ENCODE measurements at places on chromosomes 7 and 10. TPM values are rescaled to one million over a fixed set of nuclear protein-coding genes. Genes with fewer than 3 reads are reported as not detected.

CYP2C18 gene
- not detected for total RNA-seq

IFIT3 gene
- total RNA-seq: 31.7 TPM

GNGT1 gene
- total RNA-seq: not detected

- DNase-seq: peak; percentile 73
- H3K36me3 ChIP-seq: no peaks in the 10 kb centered on the region
- no peak overlapping the region for H3K27ac ChIP-seq
Observed at GRCh38 chr7:111029574-111030251, 61.2 kb upstream of the LRRN3 start.

- DNase-seq: no peak
- H3K4me1 ChIP-seq: peaks cover 68% of the 10 kb centered on the region
- no peaks in the 10 kb centered on the region for H3K36me3 ChIP-seq
- no peak overlapping the region for H3K27ac ChIP-seq
- peaks cover 67% of the 10 kb centered on the region for H3K27me3 ChIP-seq
Observed at GRCh38 chr7:129782818-129783583, 169.8 kb downstream of the UBE2H start.

DNA sequence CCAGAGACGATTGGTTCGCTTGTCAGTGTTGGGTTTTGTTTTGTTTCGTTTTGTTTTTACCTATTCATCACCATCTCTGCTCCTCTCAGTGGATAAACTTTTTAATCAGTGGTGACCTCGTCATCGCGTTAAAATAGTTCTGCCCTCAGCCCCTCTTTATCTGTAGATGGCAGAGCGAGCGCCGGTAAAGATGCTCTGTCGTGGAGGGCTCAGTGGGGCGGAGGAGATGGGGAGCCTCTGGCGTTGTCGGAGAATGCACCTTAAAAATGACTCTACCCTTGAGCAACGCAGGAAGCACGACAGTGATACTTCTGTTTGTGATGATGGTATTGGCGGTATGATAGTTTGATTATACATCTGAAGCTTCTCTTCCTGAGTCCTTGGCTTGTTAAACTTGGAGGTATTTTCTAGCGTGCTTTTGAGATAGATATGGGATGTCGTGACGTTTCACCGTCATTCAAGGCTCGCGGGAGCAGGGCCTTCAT is 554 bp downstream of the CSGALNACT2 start:
- H3K36me3 ChIP-seq: no peaks in the 10 kb centered on the region
- peak overlapping the region; percentile 88 for H3K27ac ChIP-seq
- peak overlapping the region; percentile 69 for H3K4me3 ChIP-seq
- H3K4me1 ChIP-seq: peaks cover 30% of the 10 kb centered on the region
- no peaks in the 10 kb centered on the region for H3K27me3 ChIP-seq
- peak; percentile 53 for DNase-seq

DNA sequence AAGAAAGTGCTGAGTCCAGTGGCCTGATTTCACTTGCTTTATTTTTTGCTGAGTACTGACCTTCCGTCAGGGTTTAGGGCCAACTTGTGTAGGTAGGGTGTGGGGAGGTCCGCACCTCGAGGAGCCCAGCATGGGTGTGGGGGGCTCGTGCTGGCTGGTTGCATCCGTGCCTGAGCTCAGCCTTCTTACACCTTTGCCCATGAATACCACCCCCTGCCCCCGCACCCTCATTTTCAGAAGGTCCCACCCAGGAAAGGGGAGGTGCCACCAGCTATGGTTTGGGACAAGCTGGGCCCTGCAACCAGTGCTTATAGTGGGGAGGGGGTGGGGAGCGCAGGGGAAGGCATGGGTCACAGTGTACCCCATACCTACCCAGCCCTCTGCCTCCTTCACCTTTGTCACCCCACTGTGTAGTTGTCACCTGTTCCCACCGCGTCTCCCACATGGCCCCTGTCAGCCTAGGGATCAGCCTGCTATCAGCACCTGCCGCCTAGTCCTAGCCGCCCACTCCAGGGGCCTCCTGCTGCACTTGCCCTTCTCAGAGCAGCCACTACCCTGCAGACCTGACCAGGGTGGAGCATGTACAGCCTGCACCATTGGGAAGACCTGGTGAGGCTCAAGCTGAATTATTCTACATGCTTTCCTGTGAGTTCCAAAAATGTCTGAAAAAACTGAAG is 146.2 kb upstream of the RET start:
- no peaks in the 10 kb centered on the region for H3K36me3 ChIP-seq
- no peak overlapping the region for H3K4me3 ChIP-seq
- peaks cover 11% of the 10 kb centered on the region for H3K27me3 ChIP-seq
- H3K4me1 ChIP-seq: peaks cover 13% of the 10 kb centered on the region
- DNase-seq: no peak

DNA sequence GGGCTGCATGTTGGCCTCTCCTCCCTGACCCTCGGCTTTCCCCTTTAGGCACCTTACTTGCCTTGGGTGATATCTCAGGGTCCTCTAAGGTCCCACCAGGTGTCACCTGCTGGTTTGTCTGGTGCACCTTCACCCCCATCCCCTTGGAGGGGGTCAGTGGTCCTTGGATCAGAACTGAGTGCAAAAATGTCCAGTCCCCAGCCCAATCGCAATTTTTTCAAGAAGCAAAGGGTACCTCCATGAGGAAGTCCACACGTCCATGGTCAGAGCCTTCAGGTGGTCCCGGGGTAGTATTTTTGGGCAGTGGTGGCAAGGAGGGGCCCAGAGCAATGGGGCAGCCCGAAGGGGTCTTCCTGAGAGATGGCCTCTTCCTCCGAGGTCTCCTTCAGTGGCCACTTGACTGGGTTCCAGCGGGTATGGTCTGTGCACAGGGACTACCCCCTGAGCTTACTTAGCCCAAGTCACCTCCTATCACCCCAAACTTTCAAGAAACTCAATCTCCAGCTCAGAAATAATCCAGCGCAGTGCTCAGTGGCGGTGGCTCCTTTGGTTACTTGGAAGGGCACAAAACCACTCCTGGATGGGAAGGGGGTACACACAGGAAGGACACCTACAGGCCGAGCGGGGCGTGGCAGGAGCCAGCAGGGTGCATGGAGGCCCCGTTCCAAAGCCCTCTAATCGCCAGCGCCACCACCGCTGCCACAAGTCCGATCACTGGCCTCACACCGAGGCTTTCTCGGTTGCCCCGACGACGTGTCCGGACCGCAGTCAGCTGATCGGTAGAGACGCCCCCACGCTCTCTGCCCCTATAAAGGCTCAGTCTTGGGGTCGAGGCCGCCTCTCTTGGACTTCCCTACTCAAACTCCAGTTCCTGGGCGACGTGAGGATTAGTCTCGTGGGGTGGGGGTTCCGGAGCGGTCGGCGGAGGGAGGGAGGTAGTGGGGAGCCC is 4.5 kb downstream of the SAP25 start:
- H3K36me3 ChIP-seq: peaks cover 14% of the 10 kb centered on the region
- H3K4me3 ChIP-seq: peak overlapping the region; percentile 33
- peak; percentile 72 for DNase-seq
- H3K4me1 ChIP-seq: peaks cover 42% of the 10 kb centered on the region

DNA sequence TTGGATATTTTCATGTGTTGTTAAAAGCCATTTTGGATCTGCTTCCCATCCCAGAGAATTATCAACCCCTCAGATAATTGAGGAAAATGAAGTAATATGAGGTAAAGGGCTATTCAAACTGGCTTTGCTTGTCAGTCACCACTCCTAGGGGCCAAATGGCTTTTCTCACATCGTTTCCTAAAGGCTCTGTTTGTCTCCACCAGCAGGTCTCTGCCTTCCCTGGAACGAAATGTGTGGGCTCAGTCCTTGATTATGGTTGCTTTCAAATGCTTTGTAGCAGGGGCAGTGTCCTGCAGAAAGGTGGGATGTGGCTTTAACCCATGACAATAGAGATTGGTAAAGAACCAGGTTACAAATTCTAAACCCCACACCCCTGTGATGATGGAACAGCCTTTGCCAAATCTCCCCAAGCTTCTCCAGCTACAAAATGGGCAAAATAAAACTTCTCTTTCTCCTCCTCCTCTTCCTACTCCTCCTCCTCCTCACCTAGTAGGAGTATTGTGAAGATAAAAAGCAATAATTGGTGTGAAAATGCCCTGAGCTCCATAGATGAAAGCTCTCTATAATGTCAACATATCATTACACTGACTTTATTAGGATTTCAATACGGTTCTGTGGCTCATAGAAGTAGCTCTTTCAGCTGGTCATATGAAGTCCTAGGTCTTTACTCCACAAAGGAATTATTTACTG is 127.6 kb downstream of the CHN2 start:
- no peaks in the 10 kb centered on the region for H3K27me3 ChIP-seq
- H3K4me3 ChIP-seq: no peak overlapping the region
- DNase-seq: no peak
- H3K36me3 ChIP-seq: no peaks in the 10 kb centered on the region
- H3K4me1 ChIP-seq: peaks cover 14% of the 10 kb centered on the region

DNA sequence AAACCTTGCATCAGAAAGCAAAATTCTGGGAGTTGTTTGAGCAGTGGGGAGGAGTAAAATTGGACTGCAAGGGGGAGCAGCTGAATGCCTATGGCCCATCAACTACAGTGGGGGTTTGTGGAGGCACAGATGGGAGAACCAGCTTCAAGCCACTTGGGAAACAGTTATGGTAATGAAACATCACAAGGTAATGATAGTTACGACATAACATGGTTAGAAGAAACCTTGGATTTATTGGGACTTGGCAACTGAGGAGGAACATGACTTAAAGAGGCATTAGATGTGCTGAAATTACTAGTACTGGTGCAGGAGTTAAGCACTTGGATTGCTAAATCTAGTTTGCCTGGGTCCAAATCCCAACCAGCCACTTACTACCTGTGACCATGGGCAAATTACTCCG is 868.4 kb downstream of the KCNMA1 start:
- no peaks in the 10 kb centered on the region for H3K4me1 ChIP-seq
- H3K27ac ChIP-seq: no peak overlapping the region
- H3K27me3 ChIP-seq: no peaks in the 10 kb centered on the region

DNA sequence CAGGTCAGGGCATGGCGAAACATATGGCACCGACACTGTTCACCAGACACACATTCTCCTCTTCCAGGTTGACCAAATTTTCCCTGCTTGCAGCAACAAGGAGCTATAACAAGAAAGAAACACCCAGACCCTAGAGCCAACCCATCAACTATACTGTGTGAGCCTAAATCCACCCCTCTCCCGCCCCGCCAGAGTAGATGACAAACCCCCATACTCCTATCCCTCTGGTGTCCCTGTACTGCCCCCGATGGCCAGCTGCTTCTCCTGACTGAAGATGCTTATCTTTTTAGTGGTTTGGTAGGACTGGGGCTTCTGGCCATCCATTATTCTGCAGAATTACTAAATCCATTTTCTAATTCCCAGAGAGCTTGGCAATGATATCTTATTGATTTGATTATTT is 70.1 kb upstream of the EEPD1 start:
- no peak overlapping the region for H3K27ac ChIP-seq
- no peak overlapping the region for H3K4me3 ChIP-seq
- no peak for DNase-seq
- no peaks in the 10 kb centered on the region for H3K36me3 ChIP-seq
- H3K27me3 ChIP-seq: no peaks in the 10 kb centered on the region
- H3K4me1 ChIP-seq: no peaks in the 10 kb centered on the region

DNA sequence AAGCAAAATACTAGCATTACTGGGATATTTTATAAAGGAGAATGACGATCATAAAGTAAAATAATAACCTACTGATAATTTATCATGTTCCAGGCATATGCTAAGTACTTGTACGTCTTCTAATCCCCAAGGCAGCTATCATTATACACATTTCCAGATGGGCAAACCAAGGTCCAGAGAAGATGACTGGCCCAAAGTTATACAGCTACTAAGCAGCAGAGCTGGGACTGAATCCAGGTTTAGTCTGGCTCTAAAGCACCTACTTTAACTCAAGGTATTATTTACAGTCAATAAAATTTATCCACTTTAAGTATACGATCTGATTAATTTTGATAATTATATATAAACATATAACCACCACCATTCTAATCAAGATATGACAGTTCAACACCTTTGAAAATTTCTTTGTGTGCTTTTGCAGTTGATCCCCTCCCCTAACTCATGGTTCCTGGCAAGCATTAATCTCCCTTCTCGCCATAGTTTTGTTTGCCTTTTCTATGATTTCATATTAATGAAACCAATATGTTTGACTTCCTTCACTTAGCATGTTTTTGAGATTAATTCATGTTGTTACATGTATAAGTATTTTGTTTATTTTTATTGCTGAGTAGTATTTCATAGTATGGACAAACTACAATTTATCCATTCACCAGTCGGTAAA is 126.7 kb downstream of the CPEB3 start:
- no peaks in the 10 kb centered on the region for H3K27me3 ChIP-seq
- no peaks in the 10 kb centered on the region for H3K4me1 ChIP-seq
- no peaks in the 10 kb centered on the region for H3K36me3 ChIP-seq
- H3K27ac ChIP-seq: no peak overlapping the region
- no peak overlapping the region for H3K4me3 ChIP-seq
- no peak for DNase-seq

- H3K4me1 ChIP-seq: no peaks in the 10 kb centered on the region
- H3K4me3 ChIP-seq: no peak overlapping the region
- peak; percentile 29 for DNase-seq
- no peaks in the 10 kb centered on the region for H3K27me3 ChIP-seq
- no peaks in the 10 kb centered on the region for H3K36me3 ChIP-seq
Observed at GRCh38 chr7:21300692-21301091, 127.2 kb upstream of the SP4 start.

- no peak overlapping the region for H3K4me3 ChIP-seq
- no peaks in the 10 kb centered on the region for H3K36me3 ChIP-seq
- DNase-seq: no peak
- H3K27me3 ChIP-seq: no peaks in the 10 kb centered on the region
Observed at GRCh38 chr7:55052081-55052480, 33.3 kb downstream of the EGFR start.

- peaks cover 79% of the 10 kb centered on the region for H3K4me1 ChIP-seq
- DNase-seq: no peak
- peak overlapping the region; percentile 96 for H3K27ac ChIP-seq
- no peaks in the 10 kb centered on the region for H3K27me3 ChIP-seq
- peak overlapping the region; percentile 93 for H3K4me3 ChIP-seq
Observed at GRCh38 chr7:44979481-44980392, 922 bp upstream of the MYO1G start.

GRCh38 chr7:92333866-92334265 is 88.1 kb downstream of the ANKIB1 start:
- H3K36me3 ChIP-seq: peaks cover 13% of the 10 kb centered on the region
- H3K27ac ChIP-seq: no peak overlapping the region
- no peaks in the 10 kb centered on the region for H3K4me1 ChIP-seq
- no peaks in the 10 kb centered on the region for H3K27me3 ChIP-seq
- no peak overlapping the region for H3K4me3 ChIP-seq
